ENCODE measurements at places on chromosomes 12 and 14.

DNA sequence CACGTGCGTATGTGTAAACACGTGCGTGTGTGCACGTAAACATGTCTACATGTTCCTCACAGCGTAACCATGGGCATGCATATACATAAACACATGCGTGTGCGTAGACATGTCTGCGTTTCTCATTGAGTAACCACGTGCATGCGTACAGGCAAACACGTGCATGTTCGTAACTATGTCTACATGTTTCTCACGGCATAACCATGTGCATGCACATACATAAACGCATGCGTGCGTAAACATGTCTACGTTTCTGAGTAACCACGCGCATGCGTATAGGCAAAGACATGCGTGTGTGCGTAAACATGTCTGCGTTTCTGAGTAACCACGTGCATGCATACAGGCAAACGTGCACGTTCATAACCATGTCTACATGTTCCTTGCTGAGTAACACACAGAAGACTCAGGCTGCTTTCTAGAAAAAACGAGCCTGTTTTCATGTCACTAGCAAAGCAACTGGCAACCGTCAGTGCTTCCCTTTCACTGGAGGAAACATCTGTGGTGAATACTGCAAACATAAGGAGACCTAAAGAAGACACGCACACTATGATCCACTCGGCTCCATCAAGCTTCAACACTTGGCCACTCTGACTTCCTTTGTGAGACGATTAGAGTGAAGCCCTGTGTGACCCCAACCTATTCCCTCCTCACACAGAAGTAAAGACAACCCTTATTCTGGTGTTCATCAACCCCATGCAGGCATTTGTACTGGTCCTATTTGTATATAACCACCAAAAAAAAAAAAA is 28.8 kb downstream of the POLE start:
- no peak for DNase-seq

DNA sequence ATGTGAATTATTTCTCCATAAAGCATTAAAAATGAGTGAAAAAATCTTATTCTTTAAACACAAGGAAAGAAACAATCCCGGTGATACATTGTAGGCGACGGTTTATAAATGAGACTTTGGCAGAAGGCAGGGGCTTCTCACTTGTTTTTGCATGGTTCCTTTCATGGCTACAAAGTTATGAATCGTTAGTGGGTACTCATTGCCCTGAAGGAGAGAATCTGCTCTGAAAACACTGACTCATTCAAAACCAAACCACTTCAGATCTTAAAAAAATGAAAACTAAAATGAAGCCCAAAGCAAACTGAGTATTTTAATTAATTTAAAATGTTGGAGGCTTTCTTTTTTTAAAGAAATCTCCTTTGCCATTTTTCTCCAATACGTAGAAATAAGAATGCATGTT is 41.4 kb upstream of the AMIGO2 start:
- no peak for DNase-seq

DNA sequence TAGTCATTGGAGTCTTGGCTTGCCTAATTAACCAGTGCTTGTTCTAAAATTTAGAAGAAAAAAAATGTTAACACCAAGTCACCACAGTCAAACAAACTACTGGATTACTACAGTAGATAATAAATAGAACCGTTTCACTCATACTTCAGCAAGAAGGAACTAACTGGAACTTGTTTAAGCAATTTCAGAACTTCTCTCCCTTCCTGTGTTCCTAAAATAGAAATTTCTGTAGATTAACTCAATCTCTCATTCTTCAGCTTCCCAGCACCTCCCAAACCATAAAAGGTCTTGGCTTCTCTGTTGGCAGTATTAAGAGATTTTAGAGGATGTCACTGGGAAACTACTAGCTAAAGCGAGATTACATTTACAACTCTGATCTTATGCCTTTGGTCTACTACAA is 18.6 kb downstream of the GNS start:
- DNase-seq: no peak

- no peak for DNase-seq
Observed at GRCh38 chr14:26856876-26857518, 259.2 kb upstream of the NOVA1 start.

DNA sequence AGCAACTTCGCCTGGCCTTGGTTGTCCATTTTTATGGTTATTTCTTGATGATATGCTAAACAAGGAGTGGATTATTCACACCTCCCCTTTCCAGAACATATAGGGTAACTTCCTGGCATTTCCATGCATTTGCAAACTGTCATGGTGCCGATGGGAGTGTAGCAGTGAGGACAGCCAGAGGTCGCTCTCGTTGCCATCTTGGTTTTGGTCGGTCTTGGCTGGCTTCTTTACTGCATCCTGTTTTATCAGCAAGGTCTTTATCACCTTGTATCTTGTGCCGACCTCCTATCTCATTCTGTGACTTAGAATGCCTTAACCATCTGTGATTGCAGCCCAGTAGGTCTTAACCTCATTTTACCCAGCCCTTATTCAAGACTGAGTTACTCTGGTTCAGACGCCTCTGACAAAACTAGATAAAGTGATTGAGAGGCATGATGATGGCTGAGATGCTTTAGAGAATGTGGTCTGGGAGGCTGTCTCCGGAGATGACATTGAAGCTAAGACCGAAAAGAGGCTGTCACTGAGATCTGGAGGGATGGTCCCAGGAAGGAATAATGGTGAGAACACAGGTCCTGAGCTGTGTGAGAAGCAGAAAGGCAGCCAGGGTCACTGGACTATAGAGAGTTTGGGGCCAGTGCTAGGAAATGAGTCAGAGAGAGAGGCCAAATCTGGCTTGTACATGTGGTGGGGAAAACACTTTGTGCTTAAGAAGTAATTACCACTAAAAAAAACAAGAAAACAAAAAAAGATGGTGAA is 2.9 kb downstream of the GLT1D1 start:
- DNase-seq: no peak

GRCh38 chr12:109461049-109461845 is 15.9 kb downstream of the KCTD10 start:
- DNase-seq: no peak

GRCh38 chr12:5621329-5621728 is 189.4 kb downstream of the NTF3 start:
- DNase-seq: no peak

GRCh38 chr12:132558042-132558856 is 52.1 kb downstream of the LRCOL1 start:
- no peak for DNase-seq

- DNase-seq: no peak
Observed at GRCh38 chr14:85198001-85198400, 331.9 kb upstream of the FLRT2 start.

GRCh38 chr14:38285962-38286361 is 30.1 kb upstream of the CLEC14A start:
- no peak for DNase-seq

DNA sequence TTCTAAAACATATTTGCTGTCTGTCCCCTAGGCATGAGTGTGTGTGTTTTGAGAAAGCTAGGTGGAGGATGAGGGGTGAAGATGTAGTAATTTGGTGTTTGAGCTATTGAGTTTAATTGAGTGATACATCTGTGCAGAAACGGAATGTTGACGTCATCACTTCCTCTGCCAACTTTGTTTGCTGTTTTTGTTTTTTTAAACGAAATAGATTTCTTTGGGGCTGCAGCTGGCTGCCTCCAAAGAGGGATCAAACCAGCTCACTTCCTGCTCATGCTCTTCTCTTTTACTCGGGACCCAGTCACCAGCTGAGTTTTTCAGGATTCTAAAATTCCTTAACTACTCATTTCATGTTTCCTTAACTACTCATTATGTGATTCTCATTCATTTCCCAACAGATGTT is 19.5 kb upstream of the CRACR2A start:
- DNase-seq: no peak

- DNase-seq: no peak
Observed at GRCh38 chr12:112261559-112261958, 120.7 kb downstream of the HECTD4 start.
